ENCODE measurements at places on chromosomes 1 and 21. TPM values are rescaled to one million over a fixed set of nuclear protein-coding genes. Genes with fewer than 3 reads are reported as not detected.

TFF1 gene
- 31.5 TPM for total RNA-seq

LENEP gene
- total RNA-seq, result not detected

SLC30A2 gene
- 0.06 TPM for total RNA-seq

DNTTIP2 gene
- total RNA-seq, result 52.4 TPM

ADORA3 gene
- not detected for total RNA-seq

CFAP141 gene
- not detected for total RNA-seq

CD5L gene
- not detected for total RNA-seq

PRDM16 gene
- total RNA-seq, result 0.21 TPM

CASP9 gene
- 6.3 TPM for total RNA-seq

LYPD8 gene
- not detected for total RNA-seq

SMIM34 gene
- not detected for total RNA-seq

FALEC gene
- total RNA-seq, result not detected

TRIM67 gene
- total RNA-seq, result 0.28 TPM

B3GALT6 gene
- 17.5 TPM for total RNA-seq

LCK gene
- total RNA-seq, result 0.07 TPM

TMEM269 gene
- 0.08 TPM for total RNA-seq

PLA2G2D gene
- not detected for total RNA-seq

GPR25 gene
- not detected for total RNA-seq

MTF2 gene
- 12.4 TPM for total RNA-seq

MROH9 gene
- not detected for total RNA-seq

RCSD1 gene
- total RNA-seq, result 0.06 TPM

MYOM3 gene
- 7.2 TPM for total RNA-seq

TFF3 gene
- not detected for total RNA-seq

SERINC2 gene
- total RNA-seq, result 19.5 TPM

CELA2B gene
- not detected for total RNA-seq

FCRL4 gene
- not detected for total RNA-seq

C1orf50 gene
- total RNA-seq, result 4.6 TPM

FMOD gene
- 0.09 TPM for total RNA-seq

TAL1 gene
- not detected for total RNA-seq

CFHR3 gene
- total RNA-seq, result 0.30 TPM

SZT2 gene
- total RNA-seq, result 8.2 TPM

PAPPA2 gene
- total RNA-seq, result not detected

KRTAP20-3 gene
- not detected for total RNA-seq

CFHR5 gene
- total RNA-seq, result not detected

TSPEAR gene
- not detected for total RNA-seq

ALG14 gene
- total RNA-seq, result 7.2 TPM

CD1E gene
- not detected for total RNA-seq

FCN3 gene
- not detected for total RNA-seq

C1QB gene
- not detected for total RNA-seq

LCE3D gene
- 0.69 TPM for total RNA-seq

TFAP2E gene
- total RNA-seq, result 0.43 TPM

SLC1A7 gene
- total RNA-seq, result not detected

FAM78B gene
- total RNA-seq, result 0.38 TPM

MTMR11 gene
- 7.9 TPM for total RNA-seq

SLC22A15 gene
- total RNA-seq, result 0.50 TPM

EPHA2 gene
- 122 TPM for total RNA-seq

RAB3B gene
- 9.1 TPM for total RNA-seq

MYOCOS gene
- not detected for total RNA-seq

FCMR gene
- total RNA-seq, result 4.4 TPM

EFNA4 gene
- total RNA-seq, result 7.3 TPM
